Activated CD8-positive, alpha-beta memory T cell treated with anti-CD3 and anti-CD28 coated beads, Interleukin-2, amount 10 ng/mL, durations not matched to agents 7 days and 5 days (primary cell): ENCODE measurements at places on chromosomes 2 and 18.

DNA sequence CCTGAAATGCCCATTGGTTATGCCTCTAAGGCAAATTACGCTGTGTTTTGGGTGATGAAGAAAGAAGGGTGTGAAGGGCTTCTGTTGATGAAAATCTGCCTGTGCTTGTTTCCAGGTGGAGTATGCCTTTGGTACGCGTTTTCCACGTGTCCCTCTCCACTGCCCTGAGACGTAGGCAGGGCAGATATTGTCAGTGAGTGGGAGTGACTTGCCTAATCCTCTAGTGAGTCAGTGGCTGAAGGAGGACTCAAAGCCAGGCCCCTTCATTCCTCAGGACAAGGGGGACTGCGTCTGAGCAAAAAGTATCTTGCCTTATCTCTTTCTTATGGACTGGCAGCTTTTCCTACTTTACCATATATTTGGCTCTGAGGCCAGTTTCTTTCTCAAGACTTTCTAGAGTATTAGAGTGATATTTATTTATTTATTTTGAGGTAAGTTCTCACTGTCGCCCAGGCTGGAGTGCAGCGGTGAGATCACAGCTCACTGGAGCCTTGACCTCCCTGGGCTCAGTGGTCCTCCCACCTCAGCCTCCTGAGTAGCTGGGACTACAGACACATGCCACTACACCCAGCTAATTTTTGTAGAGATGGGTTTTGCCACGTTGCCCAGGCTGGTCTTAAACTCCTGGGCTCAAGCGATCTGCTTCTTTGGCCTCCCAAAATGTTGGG, 10.2 kb downstream of the RALB start:
- DNase-seq: no peak

GRCh38 chr2:121055088-121055487, 229.9 kb downstream of the TFCP2L1 start:
- DNase-seq: no peak

- DNase-seq: no peak
These were observed 101.8 kb downstream of the ASAP2 start for GRCh38 chr2:9308186-9308955.

- no peak for DNase-seq
These were observed 247.4 kb upstream of the FN1 start for GRCh38 chr2:215683295-215683694.

DNA sequence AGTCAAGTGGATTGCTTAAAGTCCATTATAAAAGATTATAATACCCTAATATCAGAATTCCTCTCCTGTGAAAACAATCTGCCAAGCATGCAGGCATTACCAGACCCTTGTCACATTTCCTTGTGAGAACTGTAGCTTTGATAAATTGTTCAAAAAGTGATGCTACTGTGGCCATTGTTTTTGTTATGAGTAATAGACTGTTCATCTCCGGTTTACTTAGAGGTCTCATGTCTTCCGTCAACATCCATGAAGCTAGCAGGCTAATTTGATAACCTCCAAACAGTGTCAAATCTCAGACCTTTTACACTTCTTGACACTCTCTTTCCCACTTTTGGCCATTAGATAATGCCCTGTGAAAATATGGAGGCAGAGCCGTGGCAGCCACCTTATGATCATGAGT, 342.7 kb downstream of the CPS1 start:
- no peak for DNase-seq

- no peak for DNase-seq
These were observed 79.0 kb downstream of the TTC21B start for GRCh38 chr2:165874445-165875039.

- no peak for DNase-seq
These were observed 571.2 kb upstream of the ZEB2 start for GRCh38 chr2:145090841-145091761.
